ENCODE measurements at places on chromosomes 1 and 21. TPM values are rescaled to one million over a fixed set of nuclear protein-coding genes. Genes with fewer than 3 reads are reported as not detected.

The S100A14 gene
- total RNA-seq: not detected

The LRRN2 gene
- total RNA-seq: not detected

The GREM2 gene
- not detected for total RNA-seq

The LCE1E gene
- not detected for total RNA-seq

The MEX3A gene
- total RNA-seq: 19.9 TPM

The MFAP2 gene
- 26.2 TPM for total RNA-seq

The LAX1 gene
- total RNA-seq: 0.10 TPM
